Liver (tissue), 10 donors: ENCODE measurements at places on chromosomes 16 and 17.

- no peak for DNase-seq
These were observed 417.2 kb downstream of the HS3ST4 start for GRCh38 chr16:26108836-26109505.

DNA sequence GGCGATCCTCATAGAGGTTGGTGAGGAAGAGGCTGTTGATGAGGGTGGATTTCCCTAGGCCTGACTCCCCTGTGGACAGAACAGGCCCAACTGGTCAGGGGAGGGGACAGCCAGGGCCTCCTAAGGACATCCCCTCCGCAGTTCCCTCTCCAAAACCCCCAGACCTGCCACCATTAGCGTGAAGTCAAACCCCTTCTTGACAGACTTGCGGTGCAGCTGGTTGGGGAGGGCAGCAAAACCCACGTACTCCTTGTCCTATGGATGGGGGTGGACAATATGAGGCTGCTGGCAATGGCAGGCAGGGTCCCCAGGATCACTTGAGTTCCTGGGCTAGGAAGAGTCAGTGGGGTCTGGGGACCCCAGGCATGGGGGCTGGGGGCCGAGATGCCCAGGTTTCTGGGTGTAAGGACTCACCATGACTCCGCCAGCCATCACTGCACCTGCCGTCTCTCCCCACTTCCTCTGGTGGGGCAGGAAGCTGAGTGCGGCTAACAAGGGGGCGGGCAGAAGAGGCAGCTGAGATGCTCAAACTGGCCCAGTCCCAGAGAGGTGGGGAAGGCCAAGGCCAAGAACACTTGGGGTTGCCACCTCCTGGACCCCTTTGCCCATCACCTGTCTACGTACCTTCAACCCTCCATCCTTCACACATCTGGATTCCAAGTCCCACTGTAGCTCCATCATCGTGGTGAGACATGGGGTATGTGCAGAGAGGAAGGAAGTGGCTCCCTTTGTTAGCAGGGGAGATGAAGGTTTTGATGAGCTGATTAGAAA is at the start of gene SEPTIN1:
TSS of gene SEPTIN1 (minus strand) at position 451 of the 771 bp plus-strand sequence. CDS start at position 432, 19 bp downstream.
- DNase-seq, result no peak

GRCh38 chr16:56833243-56833970 is 31.6 kb upstream of the SLC12A3 start:
- no peak for DNase-seq

GRCh38 chr16:78091419-78091818 is 8.0 kb upstream of the WWOX start:
- no peak for DNase-seq

DNA sequence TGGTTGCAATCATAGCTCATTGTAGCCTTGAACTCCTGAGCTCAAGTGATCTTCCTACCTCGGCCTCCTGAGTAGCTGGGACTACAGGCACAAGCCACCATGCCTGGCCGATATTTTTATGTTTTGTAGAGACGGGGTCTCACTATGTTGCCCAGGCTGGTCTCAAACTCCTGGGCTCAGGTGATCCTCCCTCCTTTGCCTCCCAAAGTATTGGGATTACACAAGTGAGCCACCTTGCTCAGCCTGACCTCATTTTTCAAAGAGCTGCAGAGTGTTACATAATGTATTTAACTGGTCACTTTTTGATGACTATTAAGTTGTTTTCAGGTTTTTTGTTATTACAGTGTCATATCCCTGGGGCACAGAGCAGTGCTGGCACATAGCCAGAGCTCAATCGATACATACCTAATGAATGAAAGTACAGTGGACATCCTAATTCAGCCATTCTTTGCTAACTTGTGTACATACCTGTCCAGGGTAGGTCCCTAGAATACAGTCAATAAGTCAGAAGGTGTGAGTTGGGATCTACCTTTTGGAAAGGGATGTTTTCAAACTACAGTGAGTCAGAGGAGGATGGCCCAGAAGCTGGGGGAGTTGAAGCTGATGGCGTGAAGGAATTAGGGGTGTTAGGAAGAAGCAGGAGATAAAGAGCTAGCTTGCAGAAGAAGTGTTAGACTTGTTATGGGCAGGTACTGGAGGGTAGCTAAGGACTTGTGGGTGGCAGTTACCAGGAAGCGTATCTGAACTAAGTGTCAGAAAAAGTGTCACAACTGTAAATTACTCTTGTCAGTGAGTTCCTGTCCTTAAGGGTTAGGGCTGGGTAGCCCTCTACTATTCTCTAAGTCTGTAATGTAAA is 20.1 kb upstream of the CYLD start:
- no peak for DNase-seq

DNA sequence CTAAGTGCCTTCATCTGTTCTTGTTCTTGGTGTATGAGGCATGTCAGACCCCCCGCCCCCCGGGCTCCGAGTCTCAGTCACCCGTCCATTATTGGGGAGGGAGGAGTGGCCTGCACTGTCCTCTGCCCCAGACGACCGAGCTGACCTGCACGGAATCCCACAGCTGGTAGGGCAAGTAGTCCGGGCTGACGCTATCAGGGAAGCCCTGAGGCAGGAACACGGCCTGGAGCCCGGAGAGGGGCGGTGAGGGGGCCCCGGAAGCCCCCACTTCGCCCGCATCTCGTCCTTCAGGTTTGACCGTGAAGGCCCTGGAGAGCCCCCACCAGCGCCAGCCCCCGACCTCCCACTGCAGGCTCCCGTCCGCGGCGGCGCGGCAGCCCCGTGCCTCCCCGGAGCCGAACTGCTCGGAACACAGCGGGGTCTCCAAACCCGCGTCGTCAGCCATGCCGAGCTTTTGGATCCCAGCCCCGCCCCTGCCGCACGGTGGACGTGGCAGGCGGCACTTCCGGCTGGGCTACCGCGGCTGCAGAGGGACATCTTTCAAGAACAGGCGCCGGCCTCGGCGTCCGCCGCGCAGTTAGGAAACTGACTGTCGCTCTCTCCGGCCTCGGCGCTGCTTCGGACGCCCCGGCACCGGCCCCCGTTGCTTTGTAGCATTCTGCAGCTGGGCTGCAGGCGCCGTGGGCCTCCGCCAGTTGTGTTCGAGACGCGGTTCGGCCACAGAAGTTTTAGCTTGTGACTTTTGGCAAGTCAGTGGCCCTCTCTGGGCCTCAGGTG is at the start of gene RUSF1:
TSS of gene RUSF1 (minus strand) at position 463 of the 777 bp plus-strand sequence. CDS start at position 445, 18 bp downstream.
- DNase-seq, result peak; percentile 92

DNA sequence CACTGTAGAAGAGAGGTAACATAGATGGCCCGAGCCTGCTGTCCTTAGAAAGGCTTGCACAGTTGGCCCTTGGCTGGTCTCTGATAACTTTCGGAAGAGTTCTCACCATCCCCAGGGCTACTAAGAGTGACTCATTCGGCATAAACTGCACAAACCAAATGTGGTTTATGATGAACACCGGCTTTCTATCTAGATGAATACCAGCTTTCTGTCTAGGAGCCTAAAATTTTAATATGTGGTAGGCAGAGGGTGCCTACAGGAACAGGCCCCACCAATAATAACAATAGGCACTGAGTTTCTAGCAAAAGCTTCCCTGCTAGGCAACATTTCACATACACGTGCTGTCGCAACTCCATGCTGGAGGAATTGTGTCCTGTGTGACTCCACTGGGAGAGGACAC is 15.4 kb downstream of the CNOT1 start:
- DNase-seq, result no peak

- no peak for DNase-seq
These were observed 114.7 kb downstream of the AMFR start for GRCh38 chr16:56310690-56311089.

GRCh38 chr17:1076299-1076981 is 79.5 kb downstream of the TIMM22 start:
- DNase-seq, result no peak

GRCh38 chr16:21218153-21218552 is 6.8 kb upstream of the ZP2 start:
- no peak for DNase-seq

DNA sequence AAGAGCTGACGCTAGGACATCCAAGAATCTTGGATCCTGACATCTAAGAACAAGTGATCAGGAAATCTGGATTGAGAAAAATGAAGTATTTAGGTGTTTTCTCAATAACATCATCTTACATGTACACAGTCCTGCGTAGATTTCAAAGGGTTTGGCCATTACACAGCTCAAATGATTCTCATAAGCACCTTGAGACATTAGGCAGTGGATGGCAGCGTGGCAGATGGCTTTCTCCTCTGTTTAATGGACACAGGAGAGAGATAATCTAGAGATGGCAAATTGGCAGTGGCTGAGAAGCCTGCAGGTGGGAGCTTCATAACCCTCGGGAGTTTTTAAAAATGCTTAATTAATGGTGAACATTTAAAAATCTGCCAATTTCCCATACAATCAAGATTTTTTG is 137.5 kb downstream of the ZFHX3 start:
- no peak for DNase-seq
